ENCODE measurements at places on chromosomes 11 and 22. TPM values are rescaled to one million over a fixed set of nuclear protein-coding genes. Genes with fewer than 3 reads are reported as not detected.

DNA sequence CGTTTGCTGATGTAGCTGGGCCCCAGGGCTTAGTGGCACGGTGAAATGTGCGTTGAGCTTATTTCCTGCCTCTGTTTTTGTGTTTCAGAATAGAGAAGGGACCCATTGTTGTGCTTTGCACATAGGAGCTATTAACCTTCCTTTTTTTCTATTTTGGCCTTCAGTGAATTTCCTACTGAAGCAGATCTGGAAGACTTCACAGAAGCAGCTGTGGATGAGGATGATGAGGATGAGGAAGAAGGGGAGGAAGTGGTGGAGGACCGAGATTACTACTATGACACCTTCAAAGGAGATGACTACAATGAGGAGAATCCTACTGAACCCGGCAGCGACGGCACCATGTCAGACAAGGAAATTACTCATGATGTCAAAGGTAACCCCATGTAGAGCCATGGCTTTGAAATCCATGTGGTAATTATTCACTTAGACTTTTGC lies 37.4 kb upstream of the ST14 start:
- H3K4me1 ChIP-seq = peaks cover 41% of the 10 kb centered on the region
- no peak overlapping the region for H3K4me3 ChIP-seq
- H3K27ac ChIP-seq = no peak overlapping the region
- peaks cover 9% of the 10 kb centered on the region for H3K36me3 ChIP-seq
- no peak for DNase-seq

The SLC17A6 gene
- total RNA-seq = not detected

- no peak overlapping the region for H3K4me3 ChIP-seq
- H3K36me3 ChIP-seq = no peaks in the 10 kb centered on the region
- no peak for DNase-seq
- no peaks in the 10 kb centered on the region for H3K4me1 ChIP-seq
- H3K27ac ChIP-seq = no peak overlapping the region
Measured at GRCh38 chr11:8826139-8826786, 84.7 kb upstream of the AKIP1 start.

DNA sequence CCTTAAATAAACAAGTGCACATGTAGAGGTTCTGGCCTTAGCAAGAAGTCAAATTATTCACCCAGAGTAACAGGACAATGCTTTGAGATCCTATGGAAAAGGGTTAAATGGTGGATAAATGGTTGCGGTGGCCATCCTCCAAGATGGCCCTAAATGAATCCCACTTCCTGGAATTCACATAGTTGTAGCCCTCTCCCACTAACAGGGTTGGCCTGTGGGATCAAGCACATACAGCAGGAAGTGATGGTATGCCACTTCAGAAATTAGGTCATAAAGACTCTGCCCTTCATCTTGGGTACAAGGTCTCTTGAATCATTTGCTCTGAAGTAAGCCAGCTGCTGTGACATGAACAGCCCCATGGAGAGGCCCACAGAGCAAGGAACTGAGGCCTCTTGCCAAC lies 1.8 kb downstream of the ZNF280B start:
- DNase-seq = no peak
- no peak overlapping the region for H3K4me3 ChIP-seq
- peaks cover 5% of the 10 kb centered on the region for H3K27me3 ChIP-seq
- H3K4me1 ChIP-seq = peaks cover 12% of the 10 kb centered on the region
- no peak overlapping the region for H3K27ac ChIP-seq

DNA sequence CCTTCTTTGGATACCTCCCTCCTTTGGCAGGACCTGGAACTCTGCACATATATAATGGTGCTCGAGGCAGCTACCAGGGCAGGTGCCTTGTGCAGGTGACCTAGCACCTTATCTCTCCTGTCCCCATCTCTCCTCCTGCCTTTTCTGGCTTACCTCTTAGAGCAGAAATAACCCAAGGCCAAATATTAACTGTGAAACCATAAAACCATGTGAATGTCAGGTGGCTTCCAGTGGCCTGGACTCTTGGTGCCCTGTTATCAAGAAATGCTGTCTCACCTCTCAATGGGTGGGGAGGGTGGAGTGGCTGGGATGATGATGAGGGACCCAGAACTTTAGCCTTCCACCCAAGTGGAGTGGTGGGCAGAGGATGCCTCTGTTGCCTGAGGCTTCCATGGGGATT lies 42.9 kb downstream of the YWHAH start:
- H3K27ac ChIP-seq = no peak overlapping the region
- H3K4me3 ChIP-seq = no peak overlapping the region
- H3K4me1 ChIP-seq = no peaks in the 10 kb centered on the region
- peaks cover 15% of the 10 kb centered on the region for H3K27me3 ChIP-seq

DNA sequence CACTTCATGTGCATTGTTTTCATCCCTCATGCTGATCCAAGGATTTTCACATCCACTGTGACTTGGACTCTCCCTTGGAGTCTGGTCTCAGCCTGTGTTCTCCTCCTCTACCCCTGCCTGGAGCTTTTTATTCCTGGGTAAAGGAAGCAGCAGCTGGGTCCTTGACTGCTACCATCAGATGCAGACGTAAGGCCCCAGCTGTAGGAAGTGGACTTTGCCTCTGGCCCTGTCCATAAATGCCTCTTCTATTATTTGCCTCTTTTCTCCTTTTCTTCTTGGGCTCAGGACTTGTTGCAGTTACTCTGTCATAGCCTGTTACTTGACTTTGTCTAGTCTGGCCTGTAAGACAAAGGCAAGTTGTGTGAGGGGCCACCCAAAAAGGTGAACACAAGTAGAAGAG lies 303.8 kb downstream of the NXPE2 start:
- no peak overlapping the region for H3K27ac ChIP-seq
- no peaks in the 10 kb centered on the region for H3K36me3 ChIP-seq
- H3K27me3 ChIP-seq = no peaks in the 10 kb centered on the region
- no peak overlapping the region for H3K4me3 ChIP-seq

The APOA5 gene
- total RNA-seq = not detected

The PTGDR2 gene
- 1.4 TPM for total RNA-seq

The SCGB2A2 gene
- not detected for total RNA-seq

The OR10A4 gene
- total RNA-seq = not detected

The SHISAL1 gene
- not detected for total RNA-seq

GRCh38 chr11:72871119-72871518 lies 56.9 kb downstream of the ATG16L2 start:
- H3K36me3 ChIP-seq = peaks cover 28% of the 10 kb centered on the region
- no peak overlapping the region for H3K4me3 ChIP-seq
- H3K27me3 ChIP-seq = no peaks in the 10 kb centered on the region
- H3K4me1 ChIP-seq = peaks cover 16% of the 10 kb centered on the region
- DNase-seq = no peak

The PLAAT3 gene
- total RNA-seq = 1.3 TPM

GRCh38 chr11:68776442-68777235 lies 25.3 kb upstream of the TESMIN start:
- H3K4me3 ChIP-seq = no peak overlapping the region
- peaks cover 60% of the 10 kb centered on the region for H3K36me3 ChIP-seq
- H3K4me1 ChIP-seq = no peaks in the 10 kb centered on the region
- DNase-seq = no peak
- H3K27ac ChIP-seq = no peak overlapping the region
- no peaks in the 10 kb centered on the region for H3K27me3 ChIP-seq

The ZNRF3 gene
- 0.58 TPM for total RNA-seq

The MPEG1 gene
- not detected for total RNA-seq

GRCh38 chr11:113447621-113448315 lies 27.4 kb downstream of the DRD2 start:
- H3K4me3 ChIP-seq = no peak overlapping the region
- peaks cover 14% of the 10 kb centered on the region for H3K27me3 ChIP-seq
- no peaks in the 10 kb centered on the region for H3K36me3 ChIP-seq
- H3K27ac ChIP-seq = no peak overlapping the region
- DNase-seq = no peak

The PANX2 gene
- 0.10 TPM for total RNA-seq

GRCh38 chr11:63504054-63504453 lies 1.8 kb upstream of the LGALS12 start:
- no peak overlapping the region for H3K4me3 ChIP-seq
- peaks cover 13% of the 10 kb centered on the region for H3K36me3 ChIP-seq
- peaks cover 5% of the 10 kb centered on the region for H3K27me3 ChIP-seq
- H3K27ac ChIP-seq = no peak overlapping the region

DNA sequence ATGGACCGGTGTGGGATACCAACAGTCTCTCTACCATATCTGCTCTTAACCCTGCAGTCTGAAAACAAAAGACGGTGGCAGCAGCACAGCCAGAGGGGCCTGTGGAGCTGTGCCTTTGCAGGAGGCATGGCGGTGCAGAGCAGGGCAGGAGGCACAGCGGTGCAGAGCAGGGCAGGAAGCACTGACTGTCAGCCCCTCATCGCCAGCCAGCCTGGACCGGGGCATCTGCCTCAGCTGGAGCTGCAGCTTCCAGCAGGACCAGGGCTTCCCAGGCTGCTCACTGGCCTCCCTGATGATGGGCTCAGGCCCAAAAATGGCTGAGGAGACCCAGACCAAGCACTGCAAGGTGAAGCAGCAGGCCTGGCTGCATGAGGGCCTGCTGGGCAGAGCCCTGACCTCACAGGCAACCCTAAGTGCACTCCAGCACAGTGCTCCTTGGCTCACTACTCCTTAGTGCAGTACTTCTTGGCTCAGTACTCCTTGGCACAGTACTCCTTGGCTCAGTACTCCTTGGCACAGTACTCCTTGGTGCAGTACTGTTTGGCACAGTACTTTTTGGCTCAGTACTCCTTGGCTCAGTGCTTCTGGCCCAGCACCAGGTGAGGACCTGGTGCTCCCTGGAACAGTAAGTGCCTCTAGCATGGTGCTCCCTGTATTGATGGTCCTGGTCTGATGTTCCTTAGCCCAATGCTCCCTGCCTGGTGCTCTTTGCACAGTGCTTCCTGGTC lies 78.0 kb downstream of the DHCR7 start:
- H3K4me3 ChIP-seq = no peak overlapping the region
- H3K4me1 ChIP-seq = no peaks in the 10 kb centered on the region
- H3K36me3 ChIP-seq = no peaks in the 10 kb centered on the region
- H3K27ac ChIP-seq = no peak overlapping the region
- H3K27me3 ChIP-seq = peaks cover 3% of the 10 kb centered on the region

- no peaks in the 10 kb centered on the region for H3K4me1 ChIP-seq
- H3K27me3 ChIP-seq = no peaks in the 10 kb centered on the region
- H3K4me3 ChIP-seq = no peak overlapping the region
- no peaks in the 10 kb centered on the region for H3K36me3 ChIP-seq
Measured at GRCh38 chr11:86574493-86575207, 97.8 kb downstream of the ME3 start.

DNA sequence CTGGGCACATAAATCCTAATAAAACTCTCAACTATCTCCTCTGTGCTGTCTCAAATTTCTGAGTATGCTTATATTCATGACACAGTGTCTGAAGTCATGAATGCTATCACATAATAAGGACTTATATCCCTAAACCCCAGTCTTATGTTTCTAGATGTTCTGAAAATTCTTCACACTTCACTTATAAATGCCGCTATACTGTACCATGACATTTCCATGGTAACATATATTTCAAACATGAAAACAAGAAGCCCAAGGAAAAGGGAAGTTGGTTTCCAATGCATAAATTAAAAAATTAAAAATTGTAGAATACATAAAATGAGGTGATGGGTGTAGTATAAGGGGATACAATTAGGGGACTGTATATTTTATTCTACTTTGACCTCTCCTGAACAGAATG lies 11.7 kb downstream of the GVQW3 start:
- H3K27ac ChIP-seq = no peak overlapping the region
- no peaks in the 10 kb centered on the region for H3K27me3 ChIP-seq
- H3K4me1 ChIP-seq = no peaks in the 10 kb centered on the region
- no peak for DNase-seq
- no peak overlapping the region for H3K4me3 ChIP-seq

- no peaks in the 10 kb centered on the region for H3K27me3 ChIP-seq
- H3K4me3 ChIP-seq = no peak overlapping the region
- H3K4me1 ChIP-seq = no peaks in the 10 kb centered on the region
- DNase-seq = no peak
- H3K27ac ChIP-seq = no peak overlapping the region
- H3K36me3 ChIP-seq = no peaks in the 10 kb centered on the region
Measured at GRCh38 chr22:49303061-49303735, 524.5 kb downstream of the BRD1 start.

GRCh38 chr11:783581-784015 lies 6.3 kb downstream of the CEND1 start:
- DNase-seq = peak; percentile 40
- no peak overlapping the region for H3K27ac ChIP-seq
- no peak overlapping the region for H3K4me3 ChIP-seq
- H3K36me3 ChIP-seq = peaks cover 7% of the 10 kb centered on the region
- H3K27me3 ChIP-seq = no peaks in the 10 kb centered on the region
- peaks cover 18% of the 10 kb centered on the region for H3K4me1 ChIP-seq

DNA sequence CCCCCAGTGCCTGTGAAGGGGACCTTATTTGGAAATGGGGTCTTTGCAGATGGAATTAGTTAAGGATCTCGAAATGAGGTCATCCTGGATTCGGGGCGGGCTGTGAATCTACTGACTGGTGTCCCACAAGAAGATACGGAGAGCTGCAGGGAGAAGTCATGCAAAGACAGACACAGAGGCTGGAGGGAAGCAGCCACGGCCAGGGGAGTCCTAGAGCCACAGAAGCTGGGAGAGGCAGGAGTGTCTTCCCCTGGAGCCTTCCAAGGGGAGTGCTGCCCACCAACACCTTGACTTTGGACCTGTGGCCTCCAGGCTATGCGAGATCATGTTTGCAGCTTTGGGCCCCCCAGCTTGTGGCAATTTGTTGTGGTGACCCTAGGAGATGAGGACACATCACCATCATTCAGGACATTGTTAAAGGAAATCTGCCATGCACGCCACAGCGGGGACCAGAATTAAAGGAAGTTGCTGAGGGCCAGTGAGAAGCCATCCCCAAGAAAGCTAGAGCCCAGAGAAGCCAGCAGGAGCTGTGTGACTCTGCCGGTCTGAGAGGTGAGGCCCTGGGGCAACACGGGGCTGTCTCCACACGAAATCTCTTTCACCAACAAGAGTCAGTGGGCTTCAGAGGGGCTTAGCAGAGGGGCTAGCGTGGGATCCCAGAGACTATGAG lies 434.7 kb downstream of the BRD1 start:
- H3K36me3 ChIP-seq = no peaks in the 10 kb centered on the region
- DNase-seq = no peak
- no peaks in the 10 kb centered on the region for H3K27me3 ChIP-seq
- H3K27ac ChIP-seq = no peak overlapping the region
- no peak overlapping the region for H3K4me3 ChIP-seq
- no peaks in the 10 kb centered on the region for H3K4me1 ChIP-seq

GRCh38 chr22:44396021-44396726 lies 83.4 kb upstream of the SHISAL1 start:
- DNase-seq = no peak
- no peaks in the 10 kb centered on the region for H3K4me1 ChIP-seq
- no peak overlapping the region for H3K27ac ChIP-seq
- H3K4me3 ChIP-seq = no peak overlapping the region
- no peaks in the 10 kb centered on the region for H3K27me3 ChIP-seq
- no peaks in the 10 kb centered on the region for H3K36me3 ChIP-seq

DNA sequence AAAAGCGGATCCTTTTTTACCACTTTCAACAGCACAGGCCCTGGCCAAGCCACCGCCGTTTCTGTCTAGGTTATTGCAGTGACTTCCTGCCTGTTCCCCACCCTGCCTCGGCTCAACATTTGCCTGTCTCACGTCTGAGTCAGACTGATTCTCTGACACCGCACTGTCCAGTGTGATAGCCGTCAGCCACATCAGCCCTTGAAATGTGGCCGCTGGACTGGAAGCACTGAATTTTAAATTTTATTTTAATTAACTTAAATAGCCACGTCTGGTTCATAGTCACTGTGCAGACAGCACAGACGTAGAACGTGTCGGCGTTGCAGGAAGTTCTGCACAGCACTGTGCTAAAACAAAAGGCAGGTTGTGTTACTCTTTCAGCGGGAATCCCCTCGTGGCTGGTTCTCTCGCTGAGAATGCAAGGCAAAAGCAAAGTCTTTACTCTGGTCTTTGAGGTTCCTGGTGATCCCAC lies 56.3 kb upstream of the ADSL start:
- H3K36me3 ChIP-seq = peaks cover 61% of the 10 kb centered on the region
- peaks cover 63% of the 10 kb centered on the region for H3K4me1 ChIP-seq
- peak; percentile 76 for DNase-seq
- no peaks in the 10 kb centered on the region for H3K27me3 ChIP-seq
- peak overlapping the region; percentile 92 for H3K27ac ChIP-seq

The LMO2 gene
- total RNA-seq = not detected

The VPREB1 gene
- not detected for total RNA-seq

The KCNK4 gene
- total RNA-seq = not detected
